ENCODE measurements at places on chromosomes 1 and 21.

- no peak for DNase-seq
Measured at GRCh38 chr1:169047074-169047473, 59.4 kb upstream of the ATP1B1 start.

GRCh38 chr1:119115311-119115710 is 25.1 kb downstream of the WARS2 start:
- DNase-seq, result no peak

DNA sequence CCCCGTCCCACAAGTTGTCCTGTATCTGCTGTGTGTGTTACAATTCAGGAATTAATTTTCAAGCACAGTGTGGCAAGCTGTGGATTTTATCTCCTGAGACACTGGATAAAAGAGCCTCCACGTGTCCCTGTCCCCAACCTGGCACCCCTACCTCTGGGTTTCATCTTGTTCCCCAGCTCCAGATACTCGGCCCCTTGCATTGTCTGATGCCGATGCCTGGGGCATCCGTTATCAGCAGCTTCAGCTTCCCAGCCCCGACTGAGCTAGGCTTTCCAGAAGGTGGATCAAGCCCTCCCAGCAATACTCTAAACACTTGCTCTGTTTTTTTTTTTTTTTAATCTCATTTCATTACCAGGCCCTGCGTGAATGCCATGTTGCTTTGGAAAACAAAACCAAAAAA is 159.4 kb downstream of the PLXNA2 start:
- DNase-seq, result no peak

- no peak for DNase-seq
Measured at GRCh38 chr1:119859647-119860046, 36.7 kb downstream of the ADAM30 start.

DNA sequence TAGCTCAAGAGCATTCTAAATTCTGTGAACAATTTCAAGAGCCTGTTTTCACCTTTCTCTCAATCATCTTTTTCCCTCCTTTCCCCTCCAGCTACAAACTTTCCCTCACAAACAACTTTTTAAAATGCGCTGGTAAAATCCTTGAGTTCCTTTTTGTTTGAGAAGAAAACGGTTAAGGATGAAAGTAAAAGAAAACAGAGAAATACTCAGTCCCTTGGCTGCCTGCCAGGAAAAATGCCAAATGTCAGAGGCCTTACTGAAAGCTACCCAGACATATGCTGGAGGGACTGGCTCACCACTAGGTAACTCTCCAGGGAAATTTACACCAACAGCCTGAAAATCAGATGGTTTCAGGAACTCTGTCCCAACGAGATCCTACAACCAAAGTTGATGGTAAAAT is 11.0 kb upstream of the SERBP1 start:
- DNase-seq, result no peak

DNA sequence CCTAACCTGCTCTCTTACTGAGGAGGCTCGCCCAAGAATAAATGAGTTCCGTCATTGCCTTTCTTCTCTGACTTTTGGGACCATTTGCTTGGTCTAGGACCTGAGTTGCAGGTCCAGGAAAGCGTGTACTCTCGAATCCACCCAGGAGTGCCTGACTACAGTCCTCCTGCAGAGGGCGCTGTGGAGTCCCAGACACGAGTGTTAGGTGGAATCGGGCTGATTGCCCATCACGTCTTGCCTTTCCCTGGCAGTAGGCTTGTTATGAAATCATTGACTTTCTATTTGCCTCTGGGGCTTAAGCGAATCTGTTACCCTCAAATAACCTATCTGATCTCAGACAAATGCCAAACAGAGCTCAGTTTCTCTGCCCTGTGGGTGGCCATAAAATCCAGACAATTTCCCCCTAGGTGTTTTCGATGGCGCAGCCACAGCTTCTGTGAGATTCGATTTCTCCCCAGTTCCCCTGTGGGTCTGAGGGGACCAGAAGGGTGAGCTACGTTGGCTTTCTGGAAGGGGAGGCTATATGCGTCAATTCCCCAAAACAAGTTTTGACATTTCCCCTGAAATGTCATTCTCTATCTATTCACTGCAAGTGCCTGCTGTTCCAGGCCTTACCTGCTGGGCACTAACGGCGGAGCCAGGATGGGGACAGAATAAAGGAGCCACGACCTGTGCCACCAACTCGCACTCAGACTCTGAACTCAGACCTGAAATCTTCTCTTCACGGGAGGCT is at the start of gene IL20:
TSS of gene IL20 (plus strand) at position 685 of the 733 bp plus-strand sequence. CDS start 230 bp downstream, outside the sequence.
- peak; percentile 59 for DNase-seq

- DNase-seq, result no peak
Measured at GRCh38 chr1:156432669-156433018, 63.6 kb downstream of the RHBG start.

DNA sequence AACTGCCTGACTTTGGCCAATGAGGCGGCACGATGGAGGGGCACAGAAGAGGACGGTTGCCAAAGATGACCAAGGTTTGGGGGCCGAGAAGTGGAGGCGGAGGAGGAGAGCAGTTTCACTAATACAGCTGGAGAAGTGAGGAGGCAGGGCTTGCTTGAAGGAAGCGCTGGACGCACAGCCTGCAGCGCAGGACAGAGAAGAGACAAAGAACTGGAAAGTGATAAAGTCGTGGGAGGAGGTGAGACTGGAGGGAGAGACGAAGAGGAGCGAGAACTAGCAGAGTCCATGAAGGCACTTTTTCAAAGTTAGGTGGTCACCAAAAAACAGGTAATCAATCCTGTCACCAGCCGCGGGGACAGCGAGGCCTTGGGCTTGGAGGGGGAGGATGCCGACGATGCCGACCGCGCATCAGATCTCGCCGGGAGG is 771 bp downstream of the PACC1 start:
- DNase-seq, result no peak

DNA sequence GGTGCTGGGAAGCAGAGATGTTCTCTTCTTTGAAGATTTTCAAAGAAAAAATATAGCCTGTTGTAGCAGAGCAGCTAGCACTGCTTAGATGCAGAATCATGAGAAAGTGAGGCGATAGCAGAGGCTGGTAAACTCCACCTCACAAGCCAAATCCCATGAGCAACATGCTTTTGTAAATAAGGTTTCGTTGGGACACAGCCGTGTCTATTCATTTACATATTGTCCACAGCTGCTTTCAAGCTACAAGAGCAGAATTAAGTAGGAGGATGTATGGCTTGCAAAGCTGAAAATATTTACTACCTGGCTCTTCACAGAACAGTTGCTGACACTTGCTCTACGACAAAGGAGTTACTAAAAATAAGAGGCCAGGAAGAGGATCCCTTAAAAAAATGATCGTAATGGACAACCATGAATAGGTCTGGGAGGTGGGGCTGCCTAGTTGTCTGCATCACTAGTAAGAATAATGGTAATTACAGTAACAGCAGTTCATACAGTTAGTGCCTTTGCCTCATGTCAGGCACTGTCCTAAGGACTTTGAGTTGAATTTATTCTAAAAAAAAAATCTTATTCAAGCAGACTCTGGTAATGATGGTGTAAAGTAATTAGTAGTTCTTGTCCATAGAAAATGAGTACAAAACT is 622.0 kb downstream of the KIF26B start:
- DNase-seq, result no peak

- DNase-seq, result no peak
Measured at GRCh38 chr1:10541286-10541685, 66.5 kb downstream of the PEX14 start.

DNA sequence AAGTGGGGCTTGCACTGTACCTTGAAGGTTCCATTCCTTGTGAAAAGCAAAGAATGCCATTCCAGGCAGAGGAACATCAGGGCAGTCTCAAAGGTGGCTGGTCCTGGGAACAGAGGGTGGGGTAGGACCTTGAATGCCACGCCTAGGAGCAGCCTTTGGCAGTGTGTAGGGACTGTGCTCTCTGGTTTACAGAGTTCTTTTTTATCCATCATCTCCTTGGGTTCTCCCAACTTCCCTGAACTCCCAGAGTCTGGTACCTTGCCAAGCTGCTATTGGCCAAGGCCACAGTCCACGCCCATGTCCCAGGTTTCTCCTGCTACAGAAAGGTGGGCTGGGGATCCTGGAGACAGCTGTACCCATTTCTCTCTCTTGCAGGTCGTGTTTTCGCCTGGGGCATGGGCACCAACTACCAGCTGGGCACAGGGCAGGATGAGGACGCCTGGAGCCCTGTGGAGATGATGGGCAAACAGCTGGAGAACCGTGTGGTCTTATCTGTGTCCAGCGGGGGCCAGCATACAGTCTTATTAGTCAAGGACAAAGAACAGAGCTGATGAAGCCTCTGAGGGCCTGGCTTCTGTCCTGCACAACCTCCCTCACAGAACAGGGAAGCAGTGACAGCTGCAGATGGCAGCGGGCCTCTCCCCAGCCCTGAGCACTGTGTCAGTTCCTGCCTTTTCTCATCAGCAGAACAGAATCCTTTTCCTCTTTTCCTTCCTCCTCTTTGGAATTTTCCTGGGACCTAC is 15.3 kb upstream of the TRNAU1AP start:
- no peak for DNase-seq

- no peak for DNase-seq
Measured at GRCh38 chr1:89191314-89191713, 7.4 kb downstream of the GBP4 start.

DNA sequence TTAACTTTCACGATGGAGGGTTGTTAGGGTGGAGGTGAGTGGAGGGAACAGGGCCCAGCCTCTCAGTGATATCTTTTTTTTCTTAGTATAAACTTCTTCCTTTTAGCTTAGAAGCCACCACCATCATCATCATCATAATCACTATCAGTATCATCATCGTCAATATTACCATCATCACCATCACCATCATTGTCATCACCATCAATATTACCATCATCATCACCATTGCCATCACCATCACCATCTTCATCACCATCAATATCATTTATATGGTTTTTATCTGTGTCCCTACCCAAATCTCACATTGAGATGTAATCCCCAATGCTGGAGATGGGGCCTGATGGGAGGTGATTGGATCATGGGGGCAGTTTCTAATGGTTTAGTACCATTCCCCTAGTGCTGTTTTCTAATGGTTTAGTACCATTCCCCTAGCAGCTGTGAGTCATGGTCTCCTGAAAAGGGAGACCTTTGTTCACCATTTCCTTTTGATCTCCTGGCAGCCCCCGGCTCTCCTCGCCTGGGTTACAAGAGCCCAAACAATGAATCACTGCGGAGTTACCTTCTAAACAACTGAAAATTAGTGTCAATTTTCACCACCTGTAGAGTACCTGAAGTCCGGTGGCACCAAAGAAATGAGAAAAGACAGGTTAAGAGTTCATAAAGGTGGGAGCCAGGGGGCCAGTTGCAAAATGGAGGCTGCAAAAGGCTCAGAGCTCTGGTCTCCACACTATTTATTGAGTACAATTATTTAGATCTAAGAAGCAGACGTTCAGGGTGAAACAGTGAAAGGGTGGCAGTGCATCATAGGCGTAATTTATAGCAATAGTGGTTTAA is 3.1 kb upstream of the PLA2G2E start:
- no peak for DNase-seq

GRCh38 chr21:42317341-42317741 is 2.1 kb upstream of the TFF3 start:
- DNase-seq, result no peak

GRCh38 chr1:94741996-94742395 is 78.2 kb upstream of the SLC44A3 start:
- no peak for DNase-seq

DNA sequence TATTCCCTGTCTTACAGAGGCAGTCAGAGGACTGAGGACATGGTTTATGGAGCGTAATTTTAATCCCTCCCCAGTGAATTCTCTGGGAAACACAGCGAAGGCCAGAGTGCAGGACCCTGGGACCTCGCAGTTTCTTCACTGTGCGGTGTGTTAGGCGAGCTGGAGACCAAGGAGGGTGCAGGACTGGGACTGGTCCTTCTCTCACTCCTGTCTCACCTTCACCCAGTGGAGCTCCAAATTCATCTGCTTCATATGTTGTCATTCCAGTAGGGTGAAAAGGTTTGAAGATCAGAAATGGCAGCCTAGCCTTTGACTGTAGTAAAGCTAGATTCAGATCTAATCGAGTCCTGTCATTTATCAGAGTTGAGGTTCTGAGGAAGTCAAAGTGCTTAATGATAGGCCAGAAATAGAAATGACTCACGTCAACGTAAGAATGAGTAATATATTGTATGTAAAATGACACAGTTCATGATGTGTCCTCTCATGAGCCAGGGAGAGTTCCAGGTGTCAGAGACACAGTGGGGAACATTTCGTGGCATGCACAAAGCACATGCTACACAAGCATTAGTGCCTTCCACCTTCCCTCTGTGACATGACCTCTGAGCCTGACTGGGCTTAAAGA is 647.5 kb downstream of the SMYD3 start:
- DNase-seq, result no peak

GRCh38 chr21:19244502-19245187 is 841.1 kb upstream of the TMPRSS15 start:
- no peak for DNase-seq

DNA sequence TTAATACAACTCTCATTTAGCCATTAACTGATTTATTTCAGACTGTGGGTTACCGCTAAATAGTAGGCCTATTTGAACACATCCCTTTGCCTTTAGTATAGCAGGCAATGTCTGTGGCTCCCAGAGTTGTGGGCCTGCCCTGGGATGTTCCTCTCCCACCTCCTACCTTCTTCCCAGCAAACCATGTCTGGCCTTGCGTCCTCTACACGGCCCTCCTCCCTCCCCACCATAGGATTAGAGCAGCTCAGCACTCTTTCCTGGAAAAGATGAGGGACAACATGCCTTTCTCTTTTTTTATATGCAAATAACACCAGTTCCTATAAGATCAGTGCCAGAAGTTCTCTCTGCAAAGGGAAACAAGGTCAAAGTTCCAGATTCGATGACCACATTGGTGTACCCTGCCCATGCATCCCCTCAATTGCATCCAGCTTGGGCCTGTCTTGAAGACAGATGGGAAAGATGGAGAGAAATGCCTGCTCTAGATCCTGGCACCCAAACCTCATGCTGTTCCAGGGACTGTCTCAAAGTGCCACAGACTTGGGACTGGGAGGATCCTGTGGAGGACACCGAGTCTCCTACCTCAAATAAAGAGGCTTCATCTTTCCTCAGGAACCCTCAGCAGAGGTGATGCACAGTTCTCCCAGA is 57.2 kb downstream of the CD46 start:
- no peak for DNase-seq

DNA sequence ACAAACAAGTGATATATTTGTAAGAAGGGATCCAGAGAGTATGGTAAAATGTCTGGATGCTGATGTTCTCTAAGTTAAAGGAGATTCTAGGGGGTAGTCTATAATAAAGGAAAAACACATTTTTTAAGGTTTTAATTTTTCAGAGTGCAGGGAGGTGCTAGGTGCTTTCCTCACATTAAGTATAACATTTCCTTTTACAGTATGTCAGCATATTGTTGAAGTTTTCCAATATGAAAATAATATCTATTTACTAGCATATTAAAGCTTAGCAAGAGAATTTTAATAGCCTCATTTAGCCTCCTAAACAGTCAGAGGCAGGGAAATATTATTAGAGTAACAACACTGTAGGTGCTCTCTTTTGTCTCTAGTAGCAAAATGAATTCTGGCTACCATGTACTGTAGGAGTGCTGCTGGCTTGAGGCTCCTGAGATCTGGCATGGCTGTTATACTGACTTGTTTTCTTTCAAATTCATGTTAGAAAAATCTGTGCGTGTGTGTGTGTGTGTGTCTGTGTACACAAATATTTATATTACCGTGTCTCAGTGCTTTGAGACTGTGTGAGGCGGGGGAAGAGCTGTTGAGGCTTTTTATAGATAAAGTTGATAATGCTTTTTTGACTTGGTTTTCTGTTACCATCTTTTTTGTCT is 71.0 kb downstream of the POU2F1 start:
- DNase-seq, result no peak
